ENCODE measurements at places on chromosomes 5 and 9.

DNA sequence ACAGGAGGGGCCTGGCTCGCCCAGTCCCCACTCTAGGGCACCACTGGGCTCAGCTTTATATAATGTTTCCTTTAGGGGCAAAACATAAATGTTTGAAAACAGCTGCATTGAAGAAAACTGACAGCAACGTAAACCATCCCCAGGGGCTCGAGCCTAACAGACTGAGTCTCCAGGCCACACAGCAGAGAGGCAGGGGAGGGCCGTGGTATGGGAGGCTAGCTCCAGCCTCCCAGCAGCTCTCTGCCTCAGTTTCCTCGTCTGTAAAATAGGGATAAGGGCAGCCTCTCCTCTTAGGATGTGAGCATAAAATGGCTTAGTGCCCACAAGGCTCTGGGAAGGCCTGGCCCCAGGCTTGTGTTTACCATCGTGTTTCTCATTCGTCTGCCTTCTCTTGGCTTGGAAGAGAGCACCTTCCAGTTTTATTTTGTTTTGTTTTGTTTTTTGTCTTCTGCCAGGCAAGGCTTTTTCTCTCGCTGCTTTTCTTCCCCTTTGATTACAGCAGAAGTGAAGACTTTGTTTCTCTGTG, 2.7 kb downstream of the ANKRD33B start:
- DNase-seq = no peak

GRCh38 chr5:159752622-159753275, 163.5 kb upstream of the ADRA1B start:
- DNase-seq = no peak

DNA sequence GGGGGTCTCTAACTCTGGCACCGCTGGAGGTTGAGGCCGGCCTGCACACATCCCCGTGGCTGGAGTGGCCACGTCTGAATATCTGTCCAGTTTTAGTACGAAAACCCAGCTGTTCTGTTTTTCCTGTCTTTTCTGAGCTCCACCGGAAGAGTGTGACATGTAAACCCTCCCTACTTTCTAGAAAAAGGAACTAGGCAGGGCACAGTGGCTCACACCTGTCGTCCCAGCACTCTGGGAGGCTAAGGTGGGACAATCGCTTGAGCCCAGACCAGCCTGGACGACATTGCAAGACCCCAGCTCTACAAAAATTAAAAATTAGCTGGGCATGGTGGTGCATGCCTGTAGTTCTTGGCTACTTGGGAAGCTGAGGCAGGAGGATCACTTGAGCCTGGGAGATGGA, 8.2 kb upstream of the PHYKPL start:
- peak; percentile 32 for DNase-seq

GRCh38 chr9:120080849-120081248, 499.1 kb downstream of the CDK5RAP2 start:
- no peak for DNase-seq

DNA sequence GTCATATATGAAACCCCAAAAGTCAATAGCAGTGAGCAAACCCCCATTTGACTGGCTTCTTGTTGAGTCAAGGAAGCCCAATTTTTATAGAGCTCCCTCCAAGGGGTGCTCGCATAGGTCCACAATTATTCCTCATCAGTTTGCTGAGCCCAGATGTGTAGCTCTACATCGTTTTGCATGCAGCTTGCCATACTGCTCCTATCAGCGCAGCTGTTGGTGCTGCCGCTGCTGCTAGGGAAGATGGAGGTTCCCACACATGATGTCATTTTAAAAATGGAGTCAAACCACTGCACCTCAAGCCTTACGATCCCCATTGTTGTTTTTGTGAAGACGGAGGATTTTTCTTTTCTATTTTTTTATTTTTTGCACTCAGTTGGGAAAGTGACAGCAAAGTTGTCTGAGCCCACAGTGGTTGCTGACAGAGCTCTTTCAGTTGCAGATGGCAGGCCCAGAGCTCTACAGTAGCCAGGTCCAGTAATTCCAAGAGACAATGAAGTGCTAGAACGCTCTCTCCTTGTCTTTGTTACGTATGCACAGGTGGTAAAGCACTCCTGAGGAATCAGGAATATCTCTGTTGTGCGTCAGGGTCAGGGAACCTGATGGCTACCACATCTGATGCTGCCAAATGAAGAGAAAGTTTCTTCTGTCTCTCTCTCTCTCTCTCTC, 23.2 kb upstream of the C5orf63 start:
- no peak for DNase-seq

DNA sequence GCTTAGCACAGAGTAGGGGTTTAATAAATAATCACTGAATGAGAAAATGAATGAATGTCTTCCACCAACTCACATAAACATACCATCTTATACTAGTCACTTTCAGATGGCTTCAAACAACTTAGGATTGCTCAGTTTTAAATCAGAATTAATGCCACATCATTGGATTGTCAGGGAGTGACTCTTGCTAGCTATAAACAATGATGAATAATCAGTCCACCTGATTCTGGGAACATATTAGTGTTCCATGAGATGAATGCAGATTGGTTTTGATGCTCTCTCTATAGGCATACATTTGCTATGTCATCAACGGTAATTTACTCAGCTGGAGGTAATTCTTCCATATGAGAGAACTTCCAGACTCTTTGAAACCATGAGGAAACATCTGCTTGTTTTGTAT, 97.4 kb downstream of the CDH9 start:
- no peak for DNase-seq

DNA sequence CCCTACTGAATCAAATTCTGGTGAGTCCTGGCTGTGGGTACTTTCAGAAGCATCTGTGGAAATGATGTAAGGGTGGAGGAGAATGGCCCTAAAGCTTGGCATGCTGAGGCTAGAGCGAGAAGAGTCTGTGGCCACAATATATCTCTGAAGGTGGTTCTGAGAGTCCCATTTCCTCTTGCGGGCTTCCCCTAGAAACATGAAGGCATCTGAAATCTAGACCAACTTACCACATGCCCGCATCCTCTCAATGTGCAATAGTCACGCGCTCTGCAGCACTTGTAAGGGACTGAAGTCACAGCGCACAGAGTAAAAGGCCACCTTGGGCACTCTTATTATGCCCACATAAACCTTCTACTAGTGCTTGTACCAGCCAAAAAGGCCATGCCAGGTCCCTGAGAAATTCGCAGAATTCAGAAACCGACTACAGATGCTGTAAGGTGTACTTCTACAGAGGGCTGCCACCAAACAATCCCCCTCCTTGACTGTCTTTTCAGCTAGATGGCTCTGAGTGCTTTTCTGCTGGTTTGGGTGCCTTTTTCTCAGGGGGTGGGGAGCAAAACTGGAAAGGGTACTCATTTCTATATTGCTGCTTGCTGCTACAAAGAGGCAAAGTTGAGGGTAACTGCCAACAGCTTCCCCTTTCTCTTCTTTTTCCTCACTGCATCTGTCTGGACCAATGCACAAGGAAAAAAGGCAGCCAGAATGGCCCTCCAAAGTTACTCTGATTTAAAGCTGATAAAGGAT, 107.3 kb downstream of the ZDHHC21 start:
- no peak for DNase-seq

GRCh38 chr5:8892926-8893325, 652.9 kb downstream of the SEMA5A start:
- no peak for DNase-seq

DNA sequence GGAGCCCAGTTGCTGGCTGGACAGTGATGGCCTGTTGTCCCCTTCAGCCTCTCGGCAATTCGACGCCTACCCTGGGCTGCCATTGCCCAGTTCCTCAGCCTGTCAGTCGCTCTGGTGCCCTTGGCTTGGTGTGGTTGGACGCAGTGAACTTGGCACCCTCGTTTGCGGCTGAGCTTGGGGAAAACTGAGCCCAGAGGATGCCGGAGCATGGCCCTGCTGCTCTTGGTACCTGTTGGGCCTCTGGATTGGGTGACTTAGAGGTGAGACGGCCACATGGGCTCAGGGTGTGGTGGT, 16.5 kb downstream of the WNK2 start:
- no peak for DNase-seq

- DNase-seq = no peak
Measured at GRCh38 chr5:178670351-178670885, 43.6 kb upstream of the CLK4 start.

GRCh38 chr9:110942522-110942921, 95.7 kb downstream of the LPAR1 start:
- DNase-seq = no peak

All from CMK (cell line).